ENCODE measurements at places on chromosomes 6 and 20. TPM values are rescaled to one million over a fixed set of nuclear protein-coding genes. Genes with fewer than 3 reads are reported as not detected.
A peak's percentile ranks its signal among the peaks of the same experiment; 100 is the strongest.

The KCNB1 gene
- not detected for total RNA-seq

The NKAPL gene
- not detected for total RNA-seq

The SLC35F1 gene
- not detected for total RNA-seq

The POU5F1 gene
- total RNA-seq, result 26.0 TPM

The TINAG gene
- total RNA-seq, result 114 TPM

The TMEM170B gene
- total RNA-seq, result 0.96 TPM

The SMLR1 gene
- 1.1 TPM for total RNA-seq

The RPP40 gene
- total RNA-seq, result 24.2 TPM

- DNase-seq, result no peak
Measured at GRCh38 chr20:54535746-54536145, 60.4 kb downstream of the DOK5 start.

DNA sequence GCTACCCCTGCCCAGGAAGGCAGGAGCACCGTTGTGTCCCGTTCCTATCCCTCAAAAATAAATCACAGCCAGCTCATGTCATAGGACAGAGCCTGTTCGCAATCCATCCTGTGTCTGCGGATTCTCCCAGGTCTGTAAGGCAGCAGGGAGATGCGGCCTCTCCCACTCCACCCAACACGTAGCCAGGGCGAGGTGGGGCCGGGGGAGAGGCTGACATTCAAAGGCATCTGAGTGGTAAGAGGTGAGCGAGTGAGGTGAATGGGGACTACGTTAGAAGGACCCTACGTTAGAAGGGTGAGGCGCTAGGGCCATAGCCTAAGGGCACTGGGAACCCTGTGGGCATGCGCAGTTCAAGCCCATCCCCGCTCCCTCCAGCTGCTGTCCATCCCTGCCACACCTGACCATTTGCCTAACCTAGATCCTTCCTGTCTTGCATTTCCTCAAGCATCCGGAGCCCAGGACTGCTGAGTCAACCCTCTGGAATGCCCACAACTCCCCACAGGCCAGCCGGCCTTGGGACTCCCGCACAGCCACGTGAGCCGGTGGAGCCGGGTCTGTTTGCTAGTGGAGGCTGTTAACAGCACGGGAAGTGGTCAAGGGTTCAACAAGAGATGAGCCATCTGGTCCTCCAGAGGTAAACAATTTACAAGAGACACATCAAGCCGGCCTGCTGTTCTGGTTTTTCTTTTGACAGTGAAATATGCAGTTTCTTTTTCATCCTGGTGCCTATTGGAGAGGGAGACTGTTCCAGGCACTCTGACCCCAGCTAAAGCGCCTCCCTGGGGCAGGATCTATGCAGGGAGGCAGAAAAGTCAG lies 45.9 kb downstream of the RIPOR3 start:
- DNase-seq, result peak; percentile 98

DNA sequence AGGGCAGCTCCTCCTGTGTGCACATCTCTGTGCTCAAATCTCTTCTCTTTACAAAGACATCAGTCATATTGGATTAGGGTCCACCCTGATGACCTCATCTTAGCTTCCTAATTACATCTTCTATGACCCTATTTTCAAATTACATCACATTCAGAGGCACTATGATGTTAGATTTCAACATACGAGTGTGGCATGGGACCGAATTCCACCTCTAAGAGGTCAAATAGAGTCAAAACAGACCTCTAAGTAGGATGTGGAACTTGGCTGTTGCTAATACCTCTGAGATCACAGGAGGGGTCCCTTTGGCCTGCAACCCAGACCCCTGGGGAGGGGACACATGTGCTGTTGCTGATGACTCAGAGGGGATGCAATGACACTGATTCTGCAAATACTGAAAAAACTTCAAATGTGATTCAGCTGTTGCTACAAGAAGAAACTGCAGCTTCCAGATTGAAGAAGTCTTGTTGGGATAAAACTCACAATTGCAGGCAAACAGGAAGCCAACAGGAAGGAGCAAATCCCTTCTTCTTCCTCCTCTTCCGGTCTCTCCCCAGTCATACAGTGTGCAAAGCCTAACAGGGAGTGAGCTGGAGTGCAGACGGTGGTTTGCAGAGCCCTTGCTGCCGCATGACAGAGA lies 216.2 kb downstream of the MYLK4 start:
- DNase-seq, result no peak

DNA sequence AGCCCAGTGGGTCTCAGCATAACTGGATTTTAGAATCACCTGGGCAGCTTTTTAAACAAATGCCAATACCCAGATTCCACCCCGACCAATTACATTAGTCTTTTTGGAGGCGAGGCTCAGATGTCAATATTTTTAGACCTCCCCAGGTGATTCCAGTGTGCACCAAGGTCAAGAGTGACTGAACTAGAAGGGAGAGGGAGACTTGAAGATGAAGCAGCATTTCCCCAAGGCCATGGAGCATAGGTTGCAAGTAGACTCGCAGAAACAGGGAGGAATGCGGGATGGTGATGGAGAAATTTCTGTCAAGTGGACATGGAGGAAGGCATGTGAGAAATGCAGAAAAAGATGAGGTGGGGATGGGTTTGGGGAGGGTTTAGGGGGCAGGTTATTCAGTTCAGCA lies 64.9 kb downstream of the BCAS1 start:
- DNase-seq, result no peak

DNA sequence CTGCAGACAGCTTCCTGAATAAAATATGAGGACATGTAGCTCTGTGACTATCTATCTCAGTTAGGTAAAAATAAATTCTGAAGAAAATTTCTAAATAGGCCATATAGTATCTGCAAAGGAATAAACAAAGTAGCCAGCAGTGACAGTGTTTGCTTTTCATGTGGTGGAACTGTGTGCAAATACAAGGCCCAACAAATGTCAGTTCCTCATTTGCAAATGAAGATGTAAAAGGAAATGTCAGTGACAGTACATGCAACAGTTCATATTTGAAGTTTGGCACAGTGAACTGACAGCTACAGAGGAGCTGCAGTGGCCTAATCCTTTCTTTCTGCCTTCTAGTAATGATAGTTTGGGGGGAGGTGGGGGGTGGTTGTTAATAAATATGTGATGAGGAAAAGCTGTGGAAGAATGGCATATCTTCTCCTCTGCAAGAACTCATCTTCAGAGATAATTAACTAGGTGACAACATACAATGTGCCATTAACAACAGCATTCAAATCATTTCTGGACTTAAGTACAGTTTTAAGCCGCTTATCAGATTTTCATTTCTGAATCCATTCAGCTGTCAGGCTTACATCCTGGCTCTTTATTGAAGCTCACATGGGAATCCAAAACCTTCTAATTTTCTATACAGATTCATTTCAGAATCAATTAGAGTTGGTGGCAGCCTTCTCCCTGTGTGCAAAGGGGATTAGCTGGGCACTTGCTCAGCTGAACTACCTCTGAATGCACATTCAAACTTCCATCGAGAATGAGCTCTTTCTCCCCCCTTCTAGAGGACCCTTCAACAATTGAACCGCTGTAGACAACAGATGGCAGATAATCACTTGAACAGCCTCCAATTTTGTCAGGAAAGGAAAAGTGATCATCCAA lies 1059.0 kb upstream of the EPHA7 start:
- no peak for DNase-seq

GRCh38 chr20:12715991-12716680 lies 292.6 kb upstream of the SPTLC3 start:
- DNase-seq, result no peak

DNA sequence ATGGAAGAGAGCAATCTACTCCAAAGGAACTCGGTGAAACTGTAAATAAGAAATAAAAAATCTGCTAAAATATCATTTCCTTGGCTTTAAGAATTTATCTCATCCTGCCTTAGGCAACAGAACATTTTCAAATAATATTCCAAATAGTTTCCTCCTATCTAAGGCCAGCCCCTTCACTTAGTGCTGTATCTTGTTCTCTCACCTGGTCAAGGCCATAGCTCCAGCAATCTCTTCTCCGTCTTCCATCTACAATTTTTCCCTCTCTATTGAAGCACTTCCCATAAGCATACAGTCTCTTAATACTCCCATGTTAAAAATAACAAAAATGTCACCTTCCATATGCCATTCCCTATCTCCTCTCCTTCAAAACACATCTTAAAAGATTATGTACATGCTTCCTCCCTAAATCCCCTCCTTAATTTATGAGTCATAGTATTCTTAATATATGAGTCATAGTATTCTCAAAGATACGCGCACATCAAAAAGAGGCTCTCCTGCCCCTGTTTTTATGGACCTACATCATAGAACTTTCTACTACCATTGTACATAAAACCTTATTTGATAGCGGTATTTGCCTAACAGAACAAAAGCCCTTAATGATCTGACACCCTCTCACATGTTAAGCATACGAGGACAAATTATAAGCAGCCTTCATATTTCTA lies 146.9 kb downstream of the PDE10A start:
- DNase-seq, result no peak

GRCh38 chr6:81842254-81842653 lies 89.8 kb upstream of the TENT5A start:
- DNase-seq, result no peak

DNA sequence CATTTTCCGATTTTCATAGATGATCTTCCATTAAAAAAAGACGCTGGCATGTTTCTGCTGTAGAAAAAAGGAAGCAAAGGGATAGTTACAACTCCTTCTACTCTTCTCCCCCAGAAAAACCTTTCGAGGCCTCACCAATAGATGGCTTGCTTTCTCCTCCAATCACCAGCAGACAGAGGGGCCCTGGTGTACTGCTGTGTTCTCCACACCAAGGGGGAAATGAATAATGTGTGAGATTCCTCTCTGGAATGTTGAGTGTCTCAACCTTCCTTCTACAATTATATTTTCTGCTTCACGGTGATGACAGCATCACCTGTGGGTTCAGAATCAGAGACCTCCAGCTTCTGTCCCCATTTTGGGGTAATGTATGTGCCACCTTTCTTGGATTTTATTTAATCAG lies 185.7 kb upstream of the FLRT3 start:
- no peak for DNase-seq

- no peak for DNase-seq
Measured at GRCh38 chr20:59772373-59772705, 161.1 kb downstream of the SYCP2 start.

GRCh38 chr6:82227770-82228169 lies 19.8 kb downstream of the IBTK start:
- DNase-seq, result no peak

- DNase-seq, result no peak
Measured at GRCh38 chr20:57275813-57276212, 9.4 kb upstream of the BMP7 start.

DNA sequence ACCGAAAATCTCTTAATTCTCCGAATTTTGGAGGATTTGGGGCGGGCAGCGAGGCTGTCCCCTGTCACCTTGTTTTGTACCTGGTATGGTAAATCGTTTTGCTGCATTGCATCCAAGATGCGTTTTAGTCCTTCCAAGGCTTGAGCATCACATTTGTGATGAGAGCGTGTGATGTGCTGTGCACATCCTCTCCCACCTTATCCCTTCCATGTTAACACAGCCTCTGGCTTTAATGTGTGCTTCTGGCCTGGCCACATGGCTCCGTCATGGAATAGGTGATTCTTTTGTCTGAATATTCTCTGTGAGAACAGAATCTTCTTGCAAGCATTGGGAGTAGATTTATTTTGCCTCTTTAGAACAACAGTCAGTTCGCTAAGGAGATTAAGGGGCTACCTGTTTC lies 763 bp downstream of the TMEM14A start:
- DNase-seq, result no peak

DNA sequence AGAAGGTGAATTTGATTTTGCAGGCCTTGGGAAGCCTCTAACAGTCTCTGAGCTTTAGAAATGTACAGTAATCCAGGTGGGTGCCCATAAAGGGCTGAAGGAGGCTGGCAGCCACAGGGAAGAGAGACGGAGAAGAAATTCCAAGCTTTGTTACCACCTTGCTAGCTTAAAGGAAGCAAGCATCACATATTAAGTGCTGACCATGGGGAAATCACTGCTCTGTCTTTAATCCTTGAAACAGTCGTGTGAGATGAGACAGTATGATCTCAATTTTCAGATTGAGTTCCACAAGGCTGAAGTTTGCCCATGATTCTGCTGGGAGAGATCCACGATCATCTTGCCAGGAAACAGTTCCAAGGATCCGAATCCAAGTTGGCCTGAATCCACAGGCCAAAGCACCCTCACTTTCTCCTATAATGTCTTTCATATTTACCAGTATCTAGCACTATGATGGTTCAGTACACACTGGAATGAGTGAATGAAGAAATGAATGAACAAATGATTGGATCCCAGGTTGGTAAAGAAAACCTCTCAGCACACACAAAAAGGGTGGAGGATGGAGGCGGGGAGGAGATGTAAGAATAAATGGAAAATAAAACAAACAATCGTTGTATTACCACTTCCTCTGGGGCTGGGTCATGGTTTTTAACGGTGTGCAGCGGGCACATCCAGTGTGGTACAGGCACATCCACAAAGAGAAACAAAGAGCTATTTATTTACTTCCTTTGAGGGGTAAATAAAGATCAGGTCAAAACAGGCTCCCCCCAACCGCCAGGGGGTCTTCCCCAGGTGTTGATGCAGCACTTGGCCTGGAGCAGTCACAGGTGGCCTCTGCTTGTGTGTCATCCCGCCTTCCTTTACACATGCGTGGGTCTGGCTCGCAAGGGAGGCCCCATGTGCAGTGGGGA lies 28.2 kb upstream of the TAF8 start:
- no peak for DNase-seq

GRCh38 chr6:13101985-13102384 lies 226.4 kb downstream of the TBC1D7 start:
- no peak for DNase-seq

GRCh38 chr6:41470331-41471063 lies 75.7 kb upstream of the FOXP4 start:
- DNase-seq, result no peak

DNA sequence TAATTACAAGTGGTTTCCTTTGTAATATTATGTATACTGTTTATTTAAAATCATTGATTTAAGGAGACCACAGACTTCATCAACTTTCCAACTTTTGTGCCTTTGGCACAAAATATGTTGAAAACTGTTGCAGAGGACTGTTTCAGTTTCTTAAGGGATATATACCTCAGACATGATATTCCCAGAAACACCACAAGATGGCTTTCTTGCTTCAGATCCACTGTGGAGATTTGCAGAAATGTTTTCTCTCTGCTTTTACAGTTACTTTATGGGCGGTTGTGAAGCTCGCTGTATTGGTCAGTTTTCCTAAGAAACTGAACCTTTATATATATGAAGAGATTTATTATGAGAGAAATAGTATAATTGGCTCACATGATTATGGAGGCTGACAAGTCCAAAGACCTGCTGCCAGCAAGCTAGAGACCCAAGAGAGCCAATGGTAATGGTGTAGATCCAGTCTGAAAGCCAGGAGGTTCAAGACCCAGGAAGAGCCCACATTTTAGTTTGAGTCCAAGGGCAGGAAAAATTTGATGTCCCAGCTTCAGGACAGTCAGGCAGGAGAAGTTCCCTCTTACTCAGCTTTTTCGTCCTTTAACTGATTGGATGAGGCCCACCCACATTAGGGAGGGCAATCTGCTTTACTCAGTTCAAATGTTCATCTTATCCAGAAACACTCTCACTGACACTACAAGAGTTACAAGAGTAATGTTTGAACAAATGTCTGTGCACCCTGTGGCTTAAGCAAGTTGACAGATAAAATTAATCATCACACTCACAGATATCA lies 12.8 kb downstream of the ME1 start:
- peak; percentile 15 for DNase-seq

- no peak for DNase-seq
Measured at GRCh38 chr20:2984028-2984501, 59.4 kb upstream of the GNRH2 start.
